Stimulated activated CD4-positive, alpha-beta T cell treated with anti-CD3 and anti-CD28 coated beads, Interleukin-1b, Interleukin-23, amount 100 ng/mL, for 4 hours (primary cell): ENCODE measurements at places on chromosomes 6 and 20.

GRCh38 chr20:48395816-48396546 lies 431.8 kb downstream of the PREX1 start:
- no peak for DNase-seq

- no peak for DNase-seq
Measured at GRCh38 chr6:69580706-69581105, 216.1 kb downstream of the LMBRD1 start.

DNA sequence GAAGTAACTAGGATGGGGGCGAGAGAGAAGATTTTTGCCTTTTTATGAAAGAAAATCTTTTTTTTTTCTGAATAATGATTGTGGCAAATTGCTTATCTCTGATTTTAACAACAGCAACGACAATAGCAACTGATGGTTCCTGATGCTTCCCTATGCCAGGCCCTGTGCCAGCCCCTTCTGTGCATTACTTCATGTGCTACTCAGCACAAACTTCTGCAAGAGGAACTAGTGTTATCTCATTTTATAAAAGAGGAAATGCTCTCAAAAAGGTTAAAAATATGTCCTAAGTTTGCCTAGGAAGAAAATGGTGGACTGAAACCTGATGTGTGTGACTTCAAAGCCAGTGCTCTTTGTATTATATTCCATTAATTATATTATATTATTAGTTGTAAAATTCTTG lies 74.0 kb upstream of the RALGAPA2 start:
- no peak for DNase-seq

DNA sequence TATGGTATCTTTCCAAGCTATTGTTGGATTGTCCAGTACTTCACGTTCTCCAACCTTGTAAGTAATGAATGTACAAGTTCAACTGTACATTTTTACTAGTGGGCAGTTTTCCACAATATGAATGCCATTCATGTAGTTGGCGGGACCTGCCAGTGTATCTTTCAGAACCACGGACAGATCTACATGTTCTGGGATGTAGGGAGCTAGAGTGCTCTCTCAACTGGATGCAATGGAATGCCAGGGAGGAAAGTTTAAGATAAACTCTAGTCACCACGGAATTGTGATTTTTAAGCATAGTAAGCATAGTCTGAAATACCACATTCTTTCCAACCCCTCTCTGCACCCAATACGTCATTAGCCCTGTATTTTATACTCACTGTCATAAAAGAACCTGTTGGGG lies 21.5 kb upstream of the HLA-C start:
- DNase-seq = no peak

GRCh38 chr6:137311940-137312339 lies 92.8 kb upstream of the IFNGR1 start:
- no peak for DNase-seq

GRCh38 chr6:84967389-84967788 lies 203.0 kb upstream of the TBX18 start:
- DNase-seq = no peak
